Memory B cell (primary cell): ENCODE measurements at places on chromosomes 11 and 22.

GRCh38 chr11:58914821-58915543 is 24.3 kb upstream of the GLYATL1 start:
- no peak for DNase-seq

DNA sequence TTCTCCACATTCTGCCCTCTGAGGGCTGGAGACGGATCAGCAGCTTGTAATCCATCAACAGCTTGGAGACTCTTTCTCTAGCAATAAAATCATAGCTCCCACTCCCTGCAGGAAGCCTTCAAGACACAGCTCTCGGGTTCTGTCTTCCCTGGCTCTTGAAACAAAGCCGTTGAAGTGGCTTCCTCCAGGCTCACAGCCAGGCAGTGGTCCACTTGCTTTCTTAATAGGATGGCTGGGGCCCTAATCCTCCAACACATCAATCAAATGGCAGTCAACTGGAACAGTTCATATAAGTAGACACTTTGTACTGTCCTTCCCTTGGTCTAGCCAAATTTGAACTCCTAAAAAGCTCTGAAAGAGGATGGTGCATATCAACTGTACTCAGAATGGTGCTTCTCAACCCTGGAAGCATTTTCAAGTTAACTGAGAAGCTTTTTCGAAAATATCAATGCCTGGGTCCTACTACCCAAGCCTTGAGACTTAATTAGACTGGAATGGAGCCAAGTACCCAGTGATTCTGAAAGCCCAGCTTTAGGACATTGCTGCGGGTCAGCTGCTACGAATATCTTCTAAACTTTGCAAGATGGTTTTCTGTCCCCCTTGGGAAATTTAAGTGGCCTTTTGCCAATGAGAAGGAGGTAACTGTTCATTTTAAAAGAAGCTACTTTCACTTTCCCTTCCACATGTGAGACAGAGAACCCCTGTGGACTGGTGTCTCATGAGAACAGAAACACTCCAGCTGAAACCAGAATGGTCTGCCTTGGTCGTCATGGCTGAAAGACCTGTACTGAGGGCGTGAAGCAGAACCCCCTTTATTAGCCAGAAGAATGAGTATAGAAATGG is 74.7 kb downstream of the SC5D start:
- peak; percentile 81 for DNase-seq

- no peak for DNase-seq
Measured at GRCh38 chr11:44349328-44349727, 39.4 kb upstream of the ALX4 start.

DNA sequence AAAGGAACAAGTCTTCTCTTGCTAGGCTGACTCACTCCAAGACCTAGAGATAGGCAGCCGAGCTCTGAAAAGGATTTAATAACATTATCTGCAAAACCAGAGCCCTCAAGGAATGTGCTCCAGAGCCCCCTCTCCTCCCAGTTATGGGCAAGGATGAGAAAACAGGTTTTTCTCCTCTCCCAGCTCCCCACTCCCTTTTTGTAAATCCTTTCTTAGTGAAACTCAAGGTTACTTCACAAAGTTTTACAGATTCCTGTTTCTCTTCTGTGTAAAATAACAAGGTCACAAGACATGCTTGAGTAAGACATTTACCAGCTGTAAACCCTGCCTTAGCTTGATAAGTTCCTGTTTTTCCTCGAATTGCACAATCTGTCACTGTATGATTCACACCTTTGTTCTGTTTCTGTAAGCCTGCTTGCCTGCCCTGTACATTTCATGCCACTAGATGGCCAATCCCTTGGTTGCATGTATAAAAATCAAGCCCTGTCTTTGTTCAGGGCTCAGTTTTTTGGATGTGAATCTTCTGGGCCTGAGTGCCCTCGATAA is 489.4 kb downstream of the KCNA4 start:
- no peak for DNase-seq

DNA sequence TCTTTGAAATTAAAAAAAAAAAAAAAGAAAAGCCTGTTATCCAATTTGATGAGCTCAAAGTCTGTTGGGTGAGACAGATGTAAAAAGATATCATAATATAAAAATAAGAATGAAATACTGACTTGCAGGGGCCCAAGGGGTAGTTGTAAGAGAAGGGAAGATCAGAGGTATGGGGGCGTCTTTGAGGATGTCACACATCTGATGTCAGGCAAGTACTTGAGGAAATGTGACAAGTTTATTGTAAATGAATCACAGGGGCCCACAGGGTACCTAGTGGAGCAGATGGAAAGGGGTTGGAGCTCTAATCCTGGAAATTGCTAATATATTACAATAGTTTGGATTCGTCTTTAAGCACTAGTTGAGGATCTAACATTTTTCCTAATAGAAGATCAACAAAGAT is 131.6 kb downstream of the MAML2 start:
- DNase-seq: no peak

DNA sequence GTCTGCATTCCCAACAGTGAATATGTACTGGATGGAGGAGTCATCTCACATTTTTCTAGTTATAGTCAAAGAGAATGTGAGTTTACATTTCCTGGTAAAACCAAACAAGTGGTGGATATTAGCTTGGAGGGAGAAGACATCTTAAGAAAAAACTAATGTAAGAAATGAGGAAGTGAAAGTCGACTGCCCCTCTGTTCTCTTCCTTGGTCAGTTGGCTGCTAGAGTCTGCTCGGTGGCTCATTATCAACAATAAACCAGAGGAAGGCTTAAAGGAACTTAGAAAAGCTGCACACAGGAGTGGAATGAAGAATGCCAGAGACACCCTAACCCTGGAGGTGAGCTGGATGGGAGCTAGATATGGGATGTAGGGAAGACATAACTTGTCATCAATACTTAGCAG is 5.8 kb downstream of the SLC22A9 start:
- no peak for DNase-seq

DNA sequence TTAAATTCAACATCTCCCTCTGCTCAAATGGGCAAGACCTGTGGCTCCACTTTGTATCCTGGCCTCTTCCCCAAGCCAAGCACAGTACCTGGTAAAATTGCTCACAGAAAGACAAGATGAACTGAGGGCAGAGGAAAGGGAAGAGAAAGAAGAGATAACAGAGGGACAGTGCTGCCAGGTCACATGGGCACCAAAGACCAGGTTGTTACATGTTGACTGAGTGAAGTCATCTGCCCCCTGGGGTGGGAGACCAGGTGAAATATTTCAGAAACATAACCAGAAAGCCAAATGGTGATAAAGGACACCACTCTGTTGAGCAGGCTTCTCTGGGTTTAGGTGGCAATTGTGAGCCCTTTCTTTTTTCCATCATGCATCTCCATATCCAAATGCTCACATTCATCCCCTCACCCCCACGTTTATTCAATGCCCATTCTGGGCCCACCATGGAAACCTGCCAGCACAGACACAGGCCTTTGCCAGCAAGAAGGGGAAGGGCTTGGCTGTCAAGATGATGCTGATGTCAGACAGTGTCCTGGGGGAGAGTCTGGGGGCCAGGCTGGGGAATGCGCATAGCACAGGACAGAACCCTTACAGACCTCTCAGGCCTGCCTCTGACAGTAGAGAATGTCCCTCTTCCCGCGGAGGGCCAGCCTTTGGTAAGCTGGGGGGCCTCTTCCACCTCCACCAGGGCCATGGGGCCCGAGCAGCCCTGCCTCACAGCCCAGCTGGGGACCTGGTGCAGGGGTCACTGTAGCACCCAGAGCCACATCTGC is 51.6 kb downstream of the DGCR2 start:
- DNase-seq: no peak

GRCh38 chr11:95375886-95376285 is 144.9 kb upstream of the SESN3 start:
- DNase-seq: no peak

DNA sequence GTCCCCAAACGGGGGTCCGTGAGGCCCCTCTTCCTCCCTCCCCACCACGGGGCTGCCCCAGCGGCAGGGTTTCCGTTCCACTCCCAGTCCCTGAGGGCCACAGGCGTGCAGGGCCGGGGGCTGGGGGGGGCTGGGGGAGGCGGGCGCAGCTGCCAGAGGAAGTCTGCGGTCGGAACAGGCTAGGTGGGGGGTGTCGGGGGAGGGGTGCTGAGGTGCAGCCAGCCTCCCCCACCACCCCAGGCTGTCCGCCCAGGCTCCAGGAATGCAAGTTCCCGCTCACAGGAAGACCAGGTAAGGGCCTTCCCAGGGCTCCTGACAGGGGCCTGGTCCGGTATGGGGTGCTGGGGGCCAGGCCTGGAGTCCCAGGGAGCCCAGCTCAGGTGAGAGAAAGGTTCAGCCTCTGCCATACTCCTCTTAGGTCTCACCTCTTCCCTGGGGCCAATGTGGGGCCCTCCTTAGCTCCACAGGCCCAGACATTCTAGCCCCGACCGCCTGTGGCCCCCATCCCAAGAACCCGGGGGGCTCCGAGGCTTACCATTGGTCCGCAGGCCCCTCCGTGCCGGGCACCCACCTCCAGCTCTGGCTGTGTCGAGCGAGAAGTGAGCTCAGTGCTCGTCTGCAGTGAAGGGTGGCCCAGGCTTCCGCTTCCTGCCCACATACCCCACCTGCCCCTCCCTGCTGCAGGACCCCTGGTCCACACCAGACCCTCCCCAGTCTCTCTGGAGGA is at the start of gene PTPRCAP:
TSS of gene PTPRCAP (minus strand) at position 601 of the 727 bp plus-strand sequence. CDS start at position 538, 63 bp downstream.
- peak; percentile 68 for DNase-seq

- DNase-seq: no peak
Measured at GRCh38 chr22:44390613-44390970, 77.8 kb upstream of the SHISAL1 start.

DNA sequence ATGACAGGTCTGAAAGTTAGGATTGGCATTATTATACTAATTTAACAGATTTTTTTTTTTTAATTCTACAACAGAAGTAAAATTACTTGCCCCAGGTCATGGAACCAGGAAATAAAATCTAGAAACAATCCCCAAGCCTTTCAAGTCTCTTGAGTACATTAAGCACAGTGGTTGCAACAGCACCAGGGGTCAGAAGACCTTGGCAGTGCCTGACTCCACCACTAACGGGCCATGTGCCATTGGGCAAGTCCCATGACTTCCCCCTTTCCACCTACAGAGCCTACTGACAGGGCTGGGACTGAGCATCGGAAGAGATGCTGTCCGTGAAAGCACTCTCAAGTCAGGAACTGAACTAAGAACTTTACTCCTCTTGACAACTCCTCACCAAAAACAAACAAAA is 98.6 kb upstream of the AKIP1 start:
- no peak for DNase-seq

GRCh38 chr11:75350743-75351540 is 519 bp downstream of the ARRB1 start:
- no peak for DNase-seq

GRCh38 chr22:20763630-20764470 is 10.1 kb upstream of the SERPIND1 start:
- no peak for DNase-seq

- no peak for DNase-seq
Measured at GRCh38 chr11:64083398-64084080, 47.8 kb downstream of the FLRT1 start.

DNA sequence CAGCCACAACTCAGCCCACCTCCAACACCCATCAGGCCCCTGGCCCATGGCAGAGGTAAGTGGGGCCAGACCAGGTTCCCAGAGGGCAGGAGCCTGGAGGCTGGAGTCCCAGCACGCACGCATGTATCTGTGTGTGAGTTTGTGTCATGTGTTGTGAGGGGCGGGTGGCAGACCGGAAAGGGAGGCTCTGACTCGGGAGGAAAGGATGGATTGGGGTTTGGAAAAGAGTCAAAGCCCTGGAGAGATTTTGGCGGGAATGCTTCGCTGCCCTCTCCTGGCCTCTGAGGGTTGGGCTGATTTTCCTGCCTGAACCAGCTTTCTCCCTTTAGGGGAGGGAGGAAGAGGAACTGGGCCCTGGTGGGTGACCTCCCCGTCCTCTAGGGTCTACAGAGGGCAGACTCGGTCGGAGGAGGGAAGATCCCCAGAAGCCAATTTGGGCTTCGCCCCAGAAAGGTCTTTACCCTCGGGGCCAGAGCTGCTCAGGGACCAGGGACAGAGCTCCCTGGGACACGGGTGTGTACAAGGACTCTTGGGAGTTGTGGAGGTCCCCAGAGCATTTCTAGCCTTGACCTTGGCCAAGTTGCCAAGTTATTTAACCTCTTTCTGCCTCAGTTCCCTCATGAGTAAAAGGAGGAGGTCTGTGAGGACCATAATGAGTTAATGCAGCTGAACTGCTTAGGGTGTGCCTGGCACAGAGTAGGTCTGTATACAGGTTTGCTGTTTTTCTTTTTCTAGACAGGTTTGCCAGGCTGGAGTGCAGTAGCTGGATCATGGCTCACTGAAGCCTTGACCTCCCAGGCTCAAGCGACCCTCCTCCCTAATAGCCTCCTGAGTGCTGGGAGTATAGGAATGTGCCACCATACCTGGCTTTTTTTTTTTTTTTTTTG is 6.9 kb downstream of the C11orf68 start:
- DNase-seq: no peak
